SK-N-SH treated with all-trans-retinoic acid at 6 μM for 48 hours (cell line): ENCODE measurements at places on chromosomes 3 and 15.

GRCh38 chr3:134754768-134755559 is 40.1 kb upstream of the EPHB1 start:
- peak; percentile 95 for ATAC-seq

DNA sequence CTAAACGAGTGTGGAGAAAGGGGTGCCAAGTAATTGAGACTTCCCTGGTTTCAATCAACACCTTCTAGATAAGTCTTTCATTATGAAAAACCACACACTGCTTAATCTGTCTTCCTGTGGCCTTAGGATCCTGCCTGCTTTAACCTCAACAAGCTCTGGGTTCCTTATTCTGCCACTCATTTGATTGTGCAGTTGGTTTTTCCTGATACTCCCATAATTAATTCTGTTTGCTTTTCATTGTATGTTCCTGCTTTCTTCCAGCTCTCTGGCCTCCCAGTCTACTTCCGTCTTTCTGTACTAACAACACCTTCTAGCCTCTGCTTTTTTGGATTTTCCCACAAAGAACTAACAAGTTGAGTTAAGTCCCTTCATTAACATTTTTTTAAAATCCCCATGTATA is 20.2 kb upstream of the GCNT3 start:
- no peak for ATAC-seq

DNA sequence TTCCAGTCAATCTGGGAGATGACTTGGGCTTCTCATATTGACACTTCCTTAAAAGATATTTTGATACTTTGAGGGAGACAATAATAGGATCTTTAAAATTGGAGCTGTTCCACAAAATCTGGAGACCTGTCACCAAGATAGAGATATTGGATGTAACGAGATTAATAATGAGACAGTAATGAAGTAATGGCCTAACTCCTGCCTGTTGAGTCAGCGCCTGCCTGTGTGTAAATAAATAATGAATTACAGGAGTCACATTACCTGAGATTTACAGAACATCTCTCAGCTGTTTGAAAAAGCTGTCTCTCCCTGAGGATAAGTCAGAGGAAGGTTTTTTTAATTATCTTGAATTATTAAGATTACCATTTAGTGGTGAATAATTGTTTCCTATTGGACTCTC is 43.8 kb upstream of the MITF start:
- ATAC-seq, result no peak

DNA sequence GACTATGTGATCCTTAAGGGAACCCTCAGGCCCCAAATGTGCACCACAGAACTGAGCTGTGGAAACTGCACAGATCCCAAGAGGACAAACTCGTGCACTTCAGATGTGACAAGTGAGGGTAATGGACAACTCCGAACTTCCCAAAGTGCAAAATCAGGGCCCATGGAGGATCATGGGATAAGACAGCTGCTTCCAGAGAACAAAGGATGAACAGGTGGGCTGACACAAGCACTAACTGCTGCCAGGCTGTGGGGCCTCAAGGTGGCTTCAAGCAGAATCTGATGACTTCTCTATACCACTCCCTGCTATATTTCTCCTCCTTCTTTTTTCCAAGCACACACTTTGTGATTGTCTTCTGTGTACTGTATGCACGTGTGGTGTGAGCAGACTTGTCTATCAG is 5.4 kb downstream of the TARS3 start:
- ATAC-seq, result no peak

GRCh38 chr15:96332637-96333121 is 2.2 kb downstream of the NR2F2 start:
- peak; percentile 2; the same call in 2 of the 3 replicates for ATAC-seq

- ATAC-seq, result peak; percentile 70
Observed at GRCh38 chr3:170189398-170190256, 8.1 kb upstream of the PHC3 start.

DNA sequence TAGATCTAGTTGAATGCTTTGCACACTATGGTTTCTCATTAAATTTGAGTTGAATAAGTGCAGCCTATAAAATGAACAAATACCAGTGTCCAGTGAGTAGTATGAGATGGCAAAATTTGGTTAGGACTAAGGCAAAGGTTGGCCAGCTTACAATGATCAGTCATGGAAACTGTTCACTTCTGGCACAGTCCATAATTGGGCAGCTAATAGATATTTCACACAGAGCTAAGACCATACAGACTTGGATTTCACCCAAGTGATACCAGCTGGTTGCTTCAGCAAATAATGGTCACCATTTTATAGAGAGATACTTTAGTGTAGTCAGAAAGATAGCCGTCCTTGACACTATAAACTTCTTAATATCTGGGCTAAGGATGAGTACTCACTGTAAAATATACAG is 15.7 kb downstream of the GAP43 start:
- no peak for ATAC-seq

- no peak for ATAC-seq
Observed at GRCh38 chr15:46251903-46252302, 617.1 kb downstream of the SQOR start.

- no peak for ATAC-seq
Observed at GRCh38 chr3:161682715-161683114, 186.1 kb downstream of the OTOL1 start.

- ATAC-seq, result no peak
Observed at GRCh38 chr15:51589881-51590568, 32.5 kb downstream of the DMXL2 start.

DNA sequence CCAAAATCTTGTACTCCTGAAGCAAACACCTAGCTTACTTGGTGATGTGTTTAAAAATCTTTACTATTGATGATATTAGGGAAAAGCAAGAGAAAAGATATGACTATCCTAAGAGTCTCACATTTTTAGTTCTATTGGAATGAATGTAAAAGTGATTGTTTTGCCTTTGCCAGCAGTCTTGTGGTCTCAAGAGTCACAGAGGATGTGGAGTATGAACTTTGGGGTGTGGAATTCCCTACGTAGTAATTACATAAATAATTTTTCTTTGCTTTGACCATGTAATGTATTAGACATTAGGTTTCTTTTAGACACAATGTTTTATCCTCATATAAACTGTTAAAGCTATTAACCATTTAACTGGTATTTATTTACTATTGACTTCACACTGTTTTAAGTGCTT is 387.6 kb downstream of the NAALADL2 start:
- ATAC-seq, result no peak

DNA sequence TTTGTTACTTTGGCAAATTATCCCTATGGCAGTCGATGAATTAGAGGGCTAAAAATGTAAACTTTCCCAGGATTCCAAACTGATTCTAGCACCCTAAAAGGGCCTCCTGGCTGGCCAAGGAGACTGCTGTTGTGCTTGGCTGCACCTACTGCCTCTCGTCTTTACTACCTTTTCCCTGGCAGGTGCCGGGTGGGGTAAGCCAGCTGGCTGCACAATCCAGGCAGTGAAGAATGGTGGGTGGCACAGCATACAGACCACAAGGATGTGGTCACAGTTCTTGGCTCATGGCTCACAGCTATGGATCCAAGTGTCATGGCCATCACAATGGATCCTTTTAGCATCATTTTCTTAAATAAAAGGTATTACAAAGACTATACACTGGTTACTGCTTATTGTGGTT is 20.7 kb upstream of the SLC25A26 start:
- no peak for ATAC-seq
